G401 (cell line): ENCODE measurements at places on chromosomes 11 and 22.

DNA sequence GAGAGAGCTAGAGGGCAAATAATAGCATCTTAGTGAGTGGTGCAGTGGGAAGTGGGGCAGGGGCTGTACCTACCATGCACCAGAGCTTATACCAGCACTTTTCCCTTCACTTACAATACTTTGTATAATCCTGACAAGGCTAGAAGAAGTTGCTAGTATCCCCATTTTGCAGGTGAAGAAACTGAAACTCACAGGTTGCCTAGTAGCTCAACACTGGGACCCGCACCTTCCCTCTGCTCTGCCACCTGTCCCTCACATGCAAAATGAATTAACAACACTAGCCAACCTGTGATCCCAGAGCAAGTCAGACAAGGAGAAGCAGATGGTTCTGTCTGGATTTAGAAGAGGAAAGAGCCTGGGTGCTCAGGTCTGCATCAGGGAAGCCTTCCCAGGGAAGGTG, 510.4 kb downstream of the BUD13 start:
- peak; percentile 18 for DNase-seq

GRCh38 chr11:9861860-9862725, 198.2 kb downstream of the SWAP70 start:
- peak; percentile 64 for DNase-seq

DNA sequence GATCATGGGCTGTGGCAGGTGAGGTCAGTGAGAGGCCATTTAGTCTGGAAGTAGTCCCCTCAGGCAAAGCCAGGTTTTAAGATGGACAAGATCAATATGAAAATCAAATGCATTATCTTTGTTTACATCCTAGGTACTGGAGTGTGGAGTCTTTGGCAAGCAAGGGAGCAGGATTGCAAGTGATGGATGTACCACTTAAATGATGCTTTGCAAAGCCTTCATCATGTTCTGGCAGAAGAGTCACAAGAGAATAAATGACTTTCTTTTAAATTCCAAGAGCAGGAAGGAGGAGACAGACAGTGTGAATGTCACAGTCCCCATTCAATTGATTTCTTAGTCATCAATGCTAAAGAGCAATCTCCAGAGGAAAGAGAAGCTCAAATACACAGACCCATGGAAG, 908.3 kb downstream of the FAM181B start:
- no peak for DNase-seq

DNA sequence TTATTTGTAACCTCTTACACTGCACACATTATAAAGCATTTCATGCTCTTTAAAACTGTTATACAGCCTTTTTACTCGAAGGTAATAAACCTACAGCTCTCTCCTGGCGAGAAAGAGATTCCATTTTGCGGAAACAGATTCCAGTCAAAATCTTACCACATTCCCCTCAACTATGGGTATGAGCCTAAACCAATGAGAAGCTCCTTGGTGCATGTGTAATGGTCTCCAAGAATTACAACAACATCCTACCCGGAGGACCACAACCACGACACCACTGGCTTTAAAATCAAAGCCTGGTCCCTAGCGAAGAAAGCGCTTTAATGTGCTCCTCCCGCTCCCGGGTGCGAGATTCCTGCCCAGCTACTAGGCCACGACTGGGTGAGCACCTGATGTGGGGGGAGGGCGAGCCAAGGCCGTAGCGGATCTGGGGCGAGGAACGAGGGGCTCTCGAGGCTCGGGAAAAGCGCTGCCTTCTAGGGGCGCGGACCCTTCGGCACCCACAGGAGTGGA, 821 bp downstream of the CELF1 start:
- no peak for DNase-seq

- DNase-seq = no peak
Observed at GRCh38 chr11:69498614-69499175, 17.2 kb downstream of the LINC01488 start.

DNA sequence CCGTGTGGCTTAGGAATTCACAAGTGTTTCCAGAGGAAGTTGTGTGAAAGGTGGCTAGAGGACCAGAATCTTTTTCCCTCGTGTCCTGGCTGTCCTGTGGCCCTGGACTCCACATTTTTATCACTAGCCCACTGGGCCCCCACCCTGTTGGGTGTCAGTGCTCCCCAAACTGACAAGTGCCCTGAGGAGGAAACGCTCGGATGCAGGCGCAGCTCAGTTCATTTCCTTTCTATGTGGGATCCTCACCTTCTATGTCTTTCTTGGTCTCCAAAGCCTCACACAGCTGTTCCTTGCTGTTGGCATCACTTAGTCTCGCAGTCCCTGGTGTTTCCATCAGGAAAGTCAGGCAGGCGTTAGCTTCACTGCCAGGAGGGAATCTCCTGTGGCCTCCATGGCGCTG, 68.0 kb upstream of the KCNQ1OT1 start:
- no peak for DNase-seq

- no peak for DNase-seq
Observed at GRCh38 chr11:100876815-100877520, 189.9 kb downstream of the ARHGAP42 start.

DNA sequence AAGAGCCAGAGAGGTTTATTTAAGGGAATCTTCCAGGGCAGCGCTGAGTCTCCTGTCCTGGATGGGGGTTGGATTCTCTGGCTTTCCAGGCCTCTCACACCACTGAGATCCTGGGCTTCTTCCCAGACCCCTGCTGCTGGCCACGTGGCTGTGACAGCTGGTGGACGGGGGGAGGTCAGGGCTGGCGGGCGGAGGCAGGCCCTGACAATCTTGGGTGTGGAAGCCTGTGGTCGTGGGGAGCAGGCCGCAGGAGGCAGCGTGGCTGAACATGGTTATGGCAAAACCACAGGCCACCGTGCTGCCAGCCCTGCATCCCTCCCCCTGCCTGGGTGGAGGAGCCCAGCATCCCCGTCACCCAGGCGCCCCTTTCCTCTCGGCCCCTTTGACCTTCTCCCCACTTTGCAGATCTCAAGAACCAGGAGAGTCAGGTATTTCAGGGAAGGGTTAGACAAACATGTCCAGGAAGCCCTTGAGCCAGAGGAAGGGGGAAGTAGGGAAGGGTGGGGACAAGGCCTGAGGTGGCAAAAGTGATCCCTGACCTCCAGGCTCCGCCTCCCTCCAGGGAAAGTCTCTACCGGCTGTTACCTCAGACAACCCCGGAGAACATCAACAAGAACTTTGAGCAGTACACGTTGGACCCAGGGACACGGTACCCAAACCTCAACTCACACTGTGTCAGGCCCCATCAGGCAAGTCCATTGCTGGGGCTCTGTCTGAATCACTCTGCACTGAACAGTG, 111.8 kb downstream of the MICAL2 start:
- DNase-seq = peak; percentile 94

GRCh38 chr11:12854829-12855228, 154.3 kb upstream of the RASSF10 start:
- DNase-seq = no peak

- DNase-seq = no peak
Observed at GRCh38 chr11:15113381-15113780, 1.3 kb upstream of the INSC start.

- no peak for DNase-seq
Observed at GRCh38 chr11:46429717-46430116, 38.1 kb upstream of the CHRM4 start.

DNA sequence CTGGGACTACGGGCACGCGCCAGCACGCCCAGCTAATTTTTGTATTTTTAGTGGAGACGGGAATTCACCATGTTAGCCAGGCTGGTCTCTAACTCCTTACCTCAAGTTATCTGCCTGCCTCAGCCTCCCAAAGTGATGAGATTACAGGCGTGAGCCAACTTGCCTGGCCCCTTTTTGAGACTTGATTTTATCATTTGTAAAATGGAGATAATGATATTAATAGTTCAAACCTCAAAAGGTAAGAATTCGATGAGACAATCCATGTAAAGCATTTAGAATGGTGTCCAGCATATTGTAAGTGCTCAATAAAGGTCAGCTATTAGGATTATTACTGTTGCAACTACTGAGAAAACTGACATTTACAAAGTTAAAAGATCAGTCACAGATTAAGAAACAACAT, 2.7 kb upstream of the BACE1 start:
- no peak for DNase-seq

DNA sequence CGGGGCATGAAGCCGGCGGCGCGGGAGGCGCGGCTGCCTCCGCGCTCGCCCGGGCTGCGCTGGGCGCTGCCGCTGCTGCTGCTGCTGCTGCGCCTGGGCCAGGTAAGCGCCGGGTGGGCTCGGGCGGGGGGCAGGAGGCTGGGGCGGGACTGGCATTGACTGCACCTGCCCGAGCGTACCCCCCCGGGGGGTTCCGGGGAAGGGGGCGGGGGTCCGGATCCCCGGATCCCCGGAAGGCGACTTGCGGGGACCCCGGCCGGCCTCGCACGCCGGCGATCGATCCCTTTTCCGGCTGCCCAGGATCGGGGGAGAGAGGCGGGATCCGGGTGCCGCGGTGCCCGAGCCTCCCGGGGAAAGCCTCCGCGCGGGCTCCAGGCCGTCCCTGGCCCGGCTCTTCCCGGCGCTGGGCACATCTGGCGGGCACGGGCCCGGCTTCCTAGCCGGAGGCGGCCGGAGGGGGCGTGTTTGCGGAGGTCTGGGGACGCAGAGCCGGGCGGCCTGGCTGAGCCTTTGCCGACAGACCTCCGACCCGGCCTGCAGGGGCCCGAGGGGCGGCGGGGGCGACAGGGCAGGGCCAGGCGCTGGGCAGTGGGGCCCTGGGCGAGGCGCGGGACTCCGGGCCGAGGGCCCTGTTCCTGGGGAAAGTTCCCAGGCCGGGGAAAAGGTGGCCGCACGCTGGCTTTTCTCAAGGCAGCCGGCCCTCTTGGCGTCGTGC, 705 bp downstream of the PTPRJ start:
- DNase-seq = no peak

- DNase-seq = no peak
Observed at GRCh38 chr11:1598816-1599215, 722 bp upstream of the KRTAP5-2 start.

DNA sequence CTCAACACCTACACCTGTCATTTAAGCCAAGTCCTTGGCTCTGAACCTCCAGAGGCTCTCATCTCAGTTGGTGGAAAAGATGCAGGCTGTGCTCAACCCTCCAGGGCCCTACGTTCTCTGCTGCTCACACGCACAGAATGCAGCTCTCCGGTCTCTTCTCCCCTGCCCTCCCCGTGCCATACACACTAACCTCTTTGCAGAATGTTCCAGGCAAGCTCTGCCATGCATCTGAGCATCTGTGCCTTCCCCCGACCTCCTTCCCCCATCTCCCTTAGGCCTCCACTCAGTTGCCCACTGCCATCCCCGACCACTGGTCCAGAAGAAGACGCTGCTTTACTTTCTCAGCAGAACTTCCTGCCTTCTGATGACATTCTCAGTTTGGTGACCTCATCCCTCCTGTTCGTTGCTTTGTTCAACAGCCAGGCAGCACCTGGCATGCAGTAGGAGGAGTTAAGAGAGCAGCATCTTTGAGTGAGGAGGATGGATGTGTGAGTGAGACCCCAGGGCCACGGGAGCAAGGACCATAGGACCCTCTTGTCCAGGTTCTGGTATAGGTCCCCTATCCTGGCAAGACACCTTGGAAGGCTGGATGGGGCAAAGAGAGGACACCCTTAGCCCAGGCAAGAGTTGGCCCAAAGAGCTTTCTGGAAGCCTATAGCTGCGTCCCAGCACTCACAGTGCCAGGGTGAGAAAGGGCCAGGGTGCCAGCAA, 598.0 kb downstream of the BRD1 start:
- DNase-seq = no peak

DNA sequence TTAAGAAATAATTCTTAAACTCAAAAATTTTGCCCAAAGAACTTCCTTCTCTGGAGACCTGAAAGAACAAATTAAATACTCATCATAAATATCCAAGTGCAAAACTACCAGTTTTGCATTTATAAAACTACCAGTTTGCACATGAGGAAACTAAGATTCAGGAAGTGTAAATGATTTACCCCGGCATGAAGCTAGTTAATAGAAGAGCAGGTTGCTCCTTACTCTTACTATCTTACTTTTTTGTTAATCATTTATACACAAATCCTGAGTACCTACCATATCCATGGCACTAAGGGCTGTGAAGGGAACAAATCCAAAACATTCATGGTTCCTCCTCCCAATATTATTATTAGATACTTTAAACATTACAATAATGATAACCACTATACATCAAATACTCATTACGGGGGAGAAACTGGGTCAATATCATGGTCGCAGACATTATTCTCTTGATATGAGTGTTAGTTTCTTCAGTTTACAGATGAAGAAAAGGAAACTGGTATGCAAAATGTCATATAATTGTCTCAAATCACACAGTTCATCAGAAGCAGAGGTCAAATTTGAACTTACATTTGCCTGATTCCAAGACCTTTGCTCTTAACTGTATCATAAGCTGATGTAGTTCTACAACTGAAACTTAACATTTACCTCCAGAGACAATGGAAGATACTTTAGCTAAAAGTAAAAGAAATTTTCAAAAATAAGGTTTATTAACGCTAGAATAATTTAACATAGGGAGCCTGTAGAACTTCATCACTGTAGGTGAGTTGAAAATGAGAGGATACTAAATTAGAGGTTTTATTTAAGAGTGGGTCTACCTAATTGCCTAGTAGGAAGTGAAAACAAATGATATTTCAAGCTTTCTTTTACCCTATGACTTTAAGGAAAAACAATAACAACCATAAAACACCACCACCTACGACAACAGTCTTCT, 74.5 kb downstream of the FAM76B start:
- no peak for DNase-seq

GRCh38 chr11:125262830-125263218, 98.3 kb downstream of the PKNOX2 start:
- DNase-seq = no peak

GRCh38 chr11:117917591-117918151, 11.5 kb downstream of the TMPRSS13 start:
- DNase-seq = no peak

DNA sequence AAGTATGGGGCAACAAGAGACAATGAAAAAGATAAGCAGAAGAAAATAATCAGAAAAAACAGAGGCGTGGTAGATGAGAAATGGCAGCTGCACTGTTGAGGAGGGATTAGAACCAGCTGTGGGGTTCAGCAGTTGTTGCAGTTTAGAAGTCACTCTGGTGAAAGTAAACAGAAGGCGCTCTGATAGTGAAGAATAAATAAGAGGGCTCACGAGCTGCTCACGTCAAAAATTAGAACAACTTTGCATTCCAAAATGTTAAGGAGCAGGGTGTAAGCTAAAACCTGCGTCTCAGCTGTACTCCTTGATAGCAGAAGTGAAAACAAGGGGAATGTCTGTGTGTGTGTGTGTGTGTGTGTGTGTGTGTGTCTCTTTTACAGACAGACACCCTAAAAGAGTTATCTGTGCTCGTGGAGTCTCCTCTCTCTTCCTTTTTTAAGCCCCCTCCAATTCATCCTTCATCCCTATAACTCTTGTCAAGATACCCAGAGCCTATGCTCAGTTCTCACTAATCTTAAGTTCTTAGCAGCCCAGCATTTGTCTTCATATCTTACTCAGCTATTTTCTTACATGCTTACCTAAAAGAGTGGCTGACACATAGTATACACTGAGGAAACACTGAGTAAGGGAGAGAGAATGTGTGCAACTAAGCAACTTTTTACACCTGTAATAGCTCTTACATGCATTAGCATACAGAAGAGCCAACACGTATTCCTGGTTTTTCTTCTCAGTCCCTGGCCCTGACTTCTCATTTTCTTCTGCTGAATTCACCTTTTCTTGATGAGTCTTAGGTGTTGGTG, 8.9 kb downstream of the TTC17 start:
- DNase-seq = no peak
